ENCODE measurements at places on chromosomes 13 and 19. TPM values are rescaled to one million over a fixed set of nuclear protein-coding genes. Genes with fewer than 3 reads are reported as not detected.

ZNF320 gene
- total RNA-seq = 5.0 TPM

ERICH4 gene
- total RNA-seq = not detected

CLN5 gene
- 22.8 TPM for total RNA-seq

KRI1 gene
- 7.8 TPM for total RNA-seq

CEACAM4 gene
- not detected for total RNA-seq

ZNF600 gene
- total RNA-seq = 3.9 TPM

USE1 gene
- total RNA-seq = 18.1 TPM

DNA sequence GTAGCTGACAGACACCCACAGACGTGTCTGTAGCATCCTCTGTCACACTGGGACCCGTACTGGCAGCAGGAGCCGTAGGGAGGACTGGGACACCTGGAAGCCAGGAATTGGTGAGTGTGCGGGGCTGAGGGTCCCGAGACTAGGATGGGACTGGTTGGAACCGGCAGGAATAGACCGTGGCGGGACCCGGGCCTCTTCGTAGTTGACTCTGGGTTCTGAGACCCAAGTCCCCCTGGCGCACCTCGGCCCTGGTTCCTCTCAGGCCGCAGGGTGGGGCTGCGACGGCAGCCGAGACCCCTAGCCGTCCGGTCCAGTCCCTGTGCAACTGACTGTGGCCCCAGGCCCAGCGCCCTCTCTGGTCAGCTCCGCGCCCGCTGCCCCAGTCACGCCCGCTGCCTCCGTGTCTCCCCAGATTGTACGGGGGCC is 64.7 kb downstream of the ZNF823 start:
- DNase-seq = no peak

- DNase-seq = no peak
Measured at GRCh38 chr19:53982611-53983010, 8.8 kb upstream of the CACNG6 start.

- no peak for DNase-seq
Measured at GRCh38 chr13:113183450-113184129, 24.9 kb downstream of the PCID2 start.

- peak; percentile 53 for DNase-seq
Measured at GRCh38 chr13:50229960-50230661, 214.9 kb downstream of the KCNRG start.

GRCh38 chr19:1526979-1527649 is 3.2 kb downstream of the PLK5 start:
- no peak for DNase-seq

- DNase-seq = peak; percentile 81
Measured at GRCh38 chr19:2602391-2603181, 99.9 kb downstream of the GNG7 start.

DNA sequence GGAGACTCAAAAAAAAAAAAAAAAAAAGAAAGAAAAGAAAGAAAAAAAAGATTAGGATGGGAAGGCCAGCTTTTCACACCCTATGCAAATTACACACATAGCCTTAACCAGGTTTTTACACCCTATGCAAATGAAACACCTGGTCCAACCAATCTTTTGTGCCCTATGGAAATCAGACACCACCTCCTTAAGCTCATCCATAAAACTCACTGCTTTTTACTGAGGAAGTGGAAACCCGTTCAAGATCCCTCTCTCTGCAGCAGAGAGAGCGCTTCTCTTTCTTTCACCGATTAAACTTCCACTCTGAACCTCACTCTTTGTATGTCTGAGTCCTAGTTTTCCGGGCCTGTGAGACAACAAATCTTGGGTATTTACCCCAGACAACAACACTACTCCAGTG is 25.3 kb upstream of the HOMER3 start:
- no peak for DNase-seq

- peak; percentile 60 for DNase-seq
Measured at GRCh38 chr19:1250437-1251260, 2.3 kb downstream of the MIDN start.

- no peak for DNase-seq
Measured at GRCh38 chr19:34669305-34669704, 7.7 kb downstream of the SCGB2B2 start.

- DNase-seq = no peak
Measured at GRCh38 chr19:15025217-15025616, 24.1 kb upstream of the CASP14 start.

- no peak for DNase-seq
Measured at GRCh38 chr19:41530761-41531301, 45.1 kb upstream of the CEACAM21 start.

DNA sequence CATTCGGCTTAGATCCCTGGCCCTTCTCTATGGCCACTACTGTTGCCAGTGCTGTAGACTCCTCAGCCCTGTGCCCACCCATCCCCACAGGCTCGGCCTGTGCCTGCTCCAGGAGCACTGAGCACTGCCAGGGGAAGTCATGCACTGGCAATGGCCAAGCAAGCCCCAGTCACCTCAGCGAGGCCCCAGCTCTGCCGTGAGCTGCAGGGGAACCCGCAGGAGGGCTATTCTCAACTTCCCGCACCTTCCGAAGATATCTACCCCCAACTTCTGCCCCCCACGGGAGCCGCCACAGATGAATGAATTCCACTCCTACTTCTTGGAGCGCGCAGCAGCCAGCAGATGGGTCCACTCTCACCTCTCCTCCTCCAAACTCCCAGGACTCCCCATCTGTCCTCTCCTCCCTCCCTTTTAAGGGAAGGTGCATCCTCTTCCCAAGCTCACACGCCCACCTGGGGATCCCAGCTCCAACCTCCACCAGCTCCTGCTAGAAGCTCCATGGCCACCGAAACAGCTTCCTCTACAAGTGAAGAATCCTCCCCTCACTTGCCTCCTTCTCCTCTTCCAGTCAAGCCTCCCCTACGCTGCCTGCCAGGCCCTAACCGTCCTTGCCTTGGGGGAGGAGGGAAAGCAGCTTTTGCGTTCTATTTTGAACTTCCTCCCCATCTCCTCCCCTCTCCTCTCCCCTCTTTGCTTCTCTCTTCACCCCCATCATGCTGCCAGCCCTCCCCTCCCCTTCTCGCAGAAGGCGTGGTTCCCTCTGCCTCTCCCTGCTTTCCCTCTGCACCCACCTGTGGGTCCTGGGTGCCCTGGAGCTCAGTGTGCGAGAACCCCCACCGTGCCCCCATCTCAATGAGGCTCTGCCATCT is 52.2 kb downstream of the PEPD start:
- no peak for DNase-seq

- peak; percentile 51 for DNase-seq
Measured at GRCh38 chr19:13441810-13442512, 64.3 kb downstream of the CACNA1A start.
